A172 (cell line): ENCODE measurements at places on chromosomes 13 and 19. TPM values are rescaled to one million over a fixed set of nuclear protein-coding genes. Genes with fewer than 3 reads are reported as not detected.

Gene TINCR
- 0.50 and 1.8 TPM in 2 replicates for total RNA-seq

Gene ATXN8OS
- total RNA-seq = not detected in 2 replicates

- DNase-seq = peak; percentile 18
These were observed 1851.1 kb downstream of the PCDH9 start for GRCh38 chr13:65378943-65379519.

DNA sequence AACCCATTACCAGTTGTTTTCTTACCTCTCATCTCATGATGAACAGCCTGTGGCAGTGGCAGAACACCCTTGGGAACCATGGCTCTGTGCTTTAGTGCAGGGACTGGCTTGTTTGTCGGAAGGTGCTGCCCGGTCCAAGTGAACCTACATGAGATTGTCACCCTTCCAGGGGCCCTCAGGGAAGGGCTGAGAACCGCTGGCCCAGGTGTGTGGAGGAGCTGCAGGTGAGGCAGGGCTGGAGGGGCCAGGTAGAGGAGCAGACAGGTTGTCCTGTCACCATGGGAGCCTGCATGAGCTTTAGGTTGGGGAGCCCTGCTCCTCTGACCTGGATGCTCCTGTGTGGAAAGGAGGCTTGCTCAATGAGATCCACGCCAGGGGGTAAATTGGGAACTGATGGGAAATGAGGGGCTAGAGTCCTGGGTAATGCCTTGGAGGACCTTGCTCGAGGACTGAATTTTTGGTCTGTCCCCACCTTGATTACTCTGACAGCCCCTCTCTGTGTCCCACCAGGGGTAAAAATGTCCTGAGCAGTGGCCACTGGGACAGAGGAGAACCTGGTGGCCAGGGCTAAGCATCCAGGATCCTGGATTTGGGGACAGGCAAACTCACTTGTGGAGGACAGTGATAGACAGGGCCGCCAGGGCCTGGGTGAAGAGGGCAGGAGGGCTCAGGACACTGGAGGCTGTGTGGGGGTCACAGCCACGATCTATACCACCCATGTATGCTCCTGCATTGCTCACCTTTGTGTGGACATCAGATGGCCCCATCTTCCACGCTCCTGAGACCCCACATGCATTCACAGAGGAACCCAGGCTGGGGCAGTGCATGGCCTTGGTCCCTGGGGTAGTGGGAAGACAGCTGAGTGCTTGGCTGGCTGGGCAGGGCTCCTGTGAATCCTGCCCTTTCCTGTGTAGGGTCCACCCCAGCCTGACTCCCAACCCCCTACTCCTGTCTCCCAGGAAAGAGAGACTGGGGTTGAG, 24.1 kb upstream of the CEACAM1 start:
- no peak for DNase-seq
